Stimulated activated CD8-positive, alpha-beta memory T cell treated with anti-CD3 and anti-CD28 coated beads, Interleukin-12 subunit alpha, Interleukin-12 subunit beta, amount 100 ng/mL, for 4 hours (primary cell): ENCODE measurements at places on chromosomes 6 and 20.

GRCh38 chr6:29537714-29538403 is 21.7 kb downstream of the UBD start:
- DNase-seq = no peak

DNA sequence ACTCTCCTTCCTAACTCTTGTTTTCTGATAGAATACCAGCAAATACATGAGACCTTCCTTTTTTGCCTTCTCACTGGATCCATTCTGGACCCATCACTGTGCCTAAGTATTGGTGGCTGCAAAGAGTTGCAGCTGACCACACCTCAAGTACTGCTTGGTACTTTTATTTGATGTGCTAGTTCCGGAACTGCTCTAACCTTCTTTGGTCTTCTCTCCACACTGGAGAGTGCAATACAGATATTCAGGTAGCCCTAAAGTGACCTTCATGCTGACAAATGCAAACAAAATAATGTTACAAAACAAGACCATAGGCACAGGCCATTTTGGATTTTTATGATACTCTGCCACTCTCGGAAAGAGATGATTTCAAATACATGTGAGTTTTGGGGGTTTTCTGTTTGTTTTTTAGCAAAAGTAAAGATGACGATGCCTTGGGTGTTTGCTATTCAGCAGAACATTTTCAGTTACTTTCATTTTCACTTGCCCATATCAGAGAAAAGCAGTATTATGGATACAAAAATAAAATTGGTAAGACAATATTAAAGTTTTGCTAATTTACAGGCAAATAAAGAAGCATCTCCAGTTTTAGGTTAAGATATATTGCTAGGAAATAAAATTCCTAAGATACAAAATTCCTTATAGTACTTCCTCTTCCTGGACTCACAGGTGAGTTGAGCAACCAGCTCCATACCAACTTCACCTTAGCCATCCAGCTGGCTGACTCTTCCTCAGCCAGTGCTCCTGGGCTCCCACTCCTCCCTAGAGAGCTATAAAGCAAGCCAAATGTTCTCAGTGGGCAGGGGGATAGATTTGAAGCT is 42.0 kb downstream of the PTPRK start:
- no peak for DNase-seq

DNA sequence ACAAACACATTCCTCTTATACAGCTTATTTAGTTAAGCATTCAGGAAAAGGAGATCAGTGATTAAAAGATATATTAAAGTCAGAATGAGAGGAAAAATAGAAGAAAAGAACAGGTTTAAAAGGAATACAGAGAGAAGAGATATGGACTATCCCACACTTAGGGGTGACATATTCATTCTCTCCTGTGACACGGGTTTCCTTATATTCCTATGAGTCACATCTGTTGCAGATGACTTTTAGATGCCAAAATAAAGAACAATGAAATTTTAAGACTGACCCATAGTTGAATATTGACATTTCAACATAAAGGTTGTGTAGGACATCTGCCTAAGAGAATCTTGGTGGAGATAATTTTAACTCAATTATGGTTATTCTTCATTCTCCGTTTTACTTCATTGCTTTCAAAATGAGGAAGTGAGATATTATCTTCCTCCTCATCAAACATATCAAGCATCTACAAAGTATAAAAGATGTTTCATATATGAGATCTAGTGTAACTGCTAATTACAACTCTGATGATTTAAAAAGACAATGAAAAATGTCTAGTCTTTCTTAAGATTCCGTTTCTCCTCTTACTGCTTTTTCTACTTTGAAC is 1336.7 kb upstream of the CITED2 start:
- DNase-seq = no peak

- DNase-seq = no peak
These were observed 191.6 kb upstream of the SUPT3H start for GRCh38 chr6:45569210-45569945.

DNA sequence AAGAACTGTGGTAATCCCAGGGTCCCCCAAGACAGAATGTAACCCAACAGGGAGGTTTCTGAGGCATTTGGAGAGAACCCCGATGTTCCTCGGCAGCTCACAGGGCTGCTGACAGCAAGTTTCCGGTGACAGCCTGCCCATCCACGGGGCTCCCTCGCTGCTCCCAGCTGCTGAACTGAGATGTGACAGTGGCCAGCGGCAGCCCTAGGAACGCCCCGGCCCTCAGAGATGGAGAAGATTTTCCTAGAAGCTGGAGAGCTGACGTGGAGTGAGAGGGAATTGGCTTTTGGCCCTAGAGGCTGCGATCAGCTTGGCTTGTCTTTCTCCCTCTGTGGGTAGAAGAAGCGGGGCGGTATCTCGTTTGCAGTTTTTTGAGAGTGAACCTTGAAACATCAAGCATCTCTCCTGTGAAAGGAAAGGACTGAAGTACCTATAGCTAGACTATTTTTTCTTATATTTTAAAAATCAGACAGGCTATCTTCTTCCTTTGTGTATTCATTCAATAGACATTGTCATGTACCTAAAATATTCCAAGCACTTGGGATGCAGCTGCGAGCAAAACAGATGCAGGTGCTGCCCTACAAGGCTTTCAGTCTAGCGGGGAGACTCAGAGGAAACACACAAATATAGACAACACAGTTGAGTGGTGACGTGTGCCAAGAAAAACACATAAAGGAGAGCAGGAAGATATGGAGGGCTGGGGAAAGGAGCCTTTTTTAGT is 28.4 kb upstream of the NFATC2 start:
- DNase-seq = no peak

DNA sequence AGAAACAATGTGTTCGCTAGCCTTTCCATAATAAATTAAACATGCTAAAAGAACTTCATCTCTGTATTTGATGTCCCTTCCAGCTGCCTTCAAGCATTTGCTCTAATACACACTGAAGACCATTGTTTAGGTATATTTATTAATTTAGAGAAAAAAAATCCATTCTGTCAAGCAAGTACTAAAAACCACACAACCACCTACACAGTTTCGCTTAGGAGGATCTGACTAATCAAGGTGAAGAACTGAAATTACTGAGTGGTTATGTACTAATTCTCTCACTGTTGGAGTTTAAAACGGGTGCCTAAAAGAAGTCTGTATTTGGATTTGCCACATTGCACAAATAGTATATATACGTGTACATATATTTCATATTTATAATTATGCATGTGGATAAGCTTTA is 58.9 kb downstream of the GMDS start:
- no peak for DNase-seq

GRCh38 chr20:3902446-3902845 is 13.3 kb downstream of the PANK2 start:
- DNase-seq = no peak

DNA sequence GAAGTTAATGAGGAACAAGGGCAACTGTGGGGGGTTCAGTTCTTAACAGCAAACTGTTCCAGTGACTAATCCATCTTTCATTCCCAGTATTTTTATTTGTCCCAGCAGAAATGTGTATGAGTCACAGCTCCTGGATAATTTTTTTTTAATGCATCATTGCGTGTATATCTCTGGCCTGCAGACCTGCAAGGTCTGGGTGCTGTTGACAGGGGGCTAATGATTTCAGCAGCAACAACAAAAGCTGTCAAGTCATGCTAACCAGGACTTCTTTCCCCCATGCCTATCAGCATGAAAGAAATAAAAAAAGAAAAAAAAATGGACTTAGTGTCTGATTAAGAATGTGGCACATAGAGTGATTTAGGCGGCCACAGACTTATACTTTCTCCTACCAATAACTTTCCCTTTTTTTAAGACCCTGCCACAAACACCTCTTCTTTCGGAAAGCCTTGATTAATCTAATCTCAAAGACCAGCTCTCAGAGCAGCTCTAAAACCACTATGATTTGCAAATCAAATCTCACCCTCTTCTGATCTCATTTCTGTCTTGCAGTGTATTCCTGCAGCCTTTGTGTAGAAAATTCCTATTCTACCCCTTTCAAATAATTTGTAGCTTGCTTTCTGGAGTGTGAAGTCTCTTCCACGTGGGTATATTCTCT is 14.2 kb upstream of the PREX1 start:
- DNase-seq = no peak

- no peak for DNase-seq
These were observed 170.5 kb upstream of the RGS17 start for GRCh38 chr6:153301602-153302001.

GRCh38 chr6:128919412-128920180 is 36.7 kb downstream of the LAMA2 start:
- DNase-seq = no peak

GRCh38 chr6:161644521-161644920 is 370.7 kb upstream of the AGPAT4 start:
- DNase-seq = no peak

DNA sequence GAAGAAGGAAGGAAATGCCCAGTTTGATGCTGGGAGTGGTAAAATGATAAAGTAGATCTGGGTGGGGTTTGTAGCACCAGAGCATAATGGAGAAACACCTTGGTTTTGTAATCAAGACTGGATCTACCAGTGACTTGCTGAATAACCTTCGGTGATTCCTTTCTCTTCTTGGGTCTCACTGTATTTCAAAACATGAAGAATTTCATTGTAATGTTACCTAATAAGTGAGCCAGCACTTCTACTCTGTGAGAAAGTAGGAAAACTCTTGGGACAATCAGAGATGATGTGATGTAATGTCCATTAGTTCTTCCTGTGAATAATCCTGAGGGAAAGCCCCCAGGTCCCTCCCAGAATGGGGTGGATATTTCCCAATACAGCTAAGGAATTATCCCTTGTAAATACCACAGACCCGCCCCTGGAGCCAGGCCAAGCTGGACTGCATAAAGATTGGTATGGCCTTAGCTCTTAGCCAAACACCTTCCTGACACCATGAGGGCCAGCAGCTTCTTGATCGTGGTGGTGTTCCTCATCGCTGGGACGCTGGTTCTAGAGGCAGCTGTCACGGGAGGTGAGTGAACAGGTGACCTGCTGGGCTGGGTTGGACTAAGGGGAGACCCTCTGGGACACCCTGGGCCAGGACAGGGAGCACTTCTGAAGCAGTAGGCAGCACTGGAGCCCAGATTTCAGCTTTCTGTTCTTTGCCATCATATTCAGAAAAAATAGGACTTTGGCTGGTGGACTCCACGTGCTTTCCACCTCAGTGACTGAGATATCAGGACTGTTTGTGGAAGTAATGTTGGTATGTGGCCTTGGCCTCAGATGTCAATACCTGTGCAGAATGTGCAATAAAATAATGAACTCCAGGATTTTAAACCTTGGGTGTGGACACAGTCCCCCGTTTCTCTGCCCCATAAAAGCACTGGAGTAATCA is at the start of gene PI3:
Gene PI3 (plus strand): TSS at position 469 of the 931 bp plus-strand sequence. CDS start 21 bp downstream, at position 490.
- no peak for DNase-seq

DNA sequence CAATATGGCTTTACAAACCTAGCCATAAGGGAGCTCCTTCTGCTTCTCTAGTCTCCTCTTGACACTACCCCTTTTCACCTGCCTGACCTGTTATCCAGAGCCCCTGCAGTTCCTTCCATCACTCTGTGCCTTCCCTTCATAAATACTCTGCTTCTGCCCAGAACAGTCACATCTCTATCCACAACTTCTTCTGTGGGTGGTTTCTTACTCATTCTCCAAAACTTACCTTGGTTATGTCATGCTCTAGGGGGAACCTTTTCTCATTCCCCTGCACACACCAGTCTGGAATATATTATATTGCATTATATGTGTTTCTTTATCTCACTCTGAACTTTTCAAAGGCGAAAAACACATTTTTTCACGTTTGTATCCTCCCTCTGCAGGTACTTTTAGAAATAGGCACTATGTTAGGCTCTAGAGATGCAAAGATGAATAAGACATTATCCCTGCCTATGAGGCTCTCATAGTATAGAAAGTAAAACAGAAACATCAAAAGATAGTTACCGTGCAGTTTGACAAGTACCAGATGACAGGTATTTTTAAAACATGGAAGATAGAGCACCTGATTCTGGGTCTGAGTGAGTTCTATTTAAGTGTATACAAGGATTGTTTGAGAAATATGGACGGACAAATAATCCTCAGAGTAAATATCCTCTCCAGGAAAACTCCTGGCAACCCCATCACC is 51.5 kb downstream of the AIG1 start:
- DNase-seq = no peak

DNA sequence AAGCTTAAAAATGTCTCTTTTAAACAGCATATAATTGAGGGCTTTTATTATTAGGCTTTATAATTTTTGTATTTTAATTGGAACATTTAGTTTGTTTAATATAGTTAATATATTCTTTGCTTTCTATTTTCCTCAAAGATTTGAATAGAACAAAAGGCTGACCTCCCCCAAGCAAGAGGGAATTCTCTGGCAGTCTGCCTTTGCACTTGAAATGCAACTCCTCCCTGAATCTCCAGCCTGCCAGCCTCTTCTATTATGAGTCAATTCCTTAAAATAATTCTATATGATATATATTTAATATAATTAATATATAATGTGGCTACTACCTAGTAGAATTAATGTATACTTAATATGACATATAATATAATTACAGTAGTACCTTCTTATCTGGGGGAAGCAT is 69.2 kb downstream of the PTPRA start:
- no peak for DNase-seq

GRCh38 chr6:8237668-8238067 is 135.3 kb upstream of the EEF1E1 start:
- no peak for DNase-seq

DNA sequence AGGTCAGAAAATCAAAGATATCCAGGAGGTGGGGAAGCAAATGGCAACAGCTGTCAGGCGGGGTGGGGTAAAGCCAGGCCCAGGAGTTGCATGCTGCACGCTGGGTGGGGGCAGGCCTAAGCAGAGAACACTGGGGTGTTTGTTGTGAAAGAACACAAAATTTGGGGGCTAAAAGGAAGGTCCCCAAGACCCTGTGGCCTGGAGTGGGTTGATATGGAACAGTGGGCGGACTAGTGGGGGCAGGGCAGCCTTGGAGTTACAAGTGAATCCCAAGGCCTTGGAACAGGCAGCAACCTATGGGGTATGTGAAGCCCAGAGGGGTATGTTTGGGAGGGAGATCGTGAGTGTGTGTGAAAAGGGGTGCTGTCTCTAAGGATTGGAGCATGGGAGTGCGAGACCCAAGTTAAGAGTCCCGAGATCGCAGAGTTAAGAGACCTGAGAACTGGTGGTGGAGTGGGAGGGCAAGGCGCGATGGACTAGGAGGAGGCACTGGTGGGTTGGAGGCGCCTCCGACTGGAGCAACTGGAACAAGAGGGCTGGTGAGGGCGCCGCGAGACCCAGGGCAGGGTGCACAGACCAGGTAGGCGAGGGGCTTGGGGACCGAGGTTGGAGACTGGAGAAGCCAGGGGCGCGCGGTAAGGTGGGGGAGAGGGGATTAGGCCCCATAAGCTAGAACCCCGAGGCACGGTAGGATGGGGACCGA is 658 bp downstream of the CUL7 start:
- DNase-seq = no peak

DNA sequence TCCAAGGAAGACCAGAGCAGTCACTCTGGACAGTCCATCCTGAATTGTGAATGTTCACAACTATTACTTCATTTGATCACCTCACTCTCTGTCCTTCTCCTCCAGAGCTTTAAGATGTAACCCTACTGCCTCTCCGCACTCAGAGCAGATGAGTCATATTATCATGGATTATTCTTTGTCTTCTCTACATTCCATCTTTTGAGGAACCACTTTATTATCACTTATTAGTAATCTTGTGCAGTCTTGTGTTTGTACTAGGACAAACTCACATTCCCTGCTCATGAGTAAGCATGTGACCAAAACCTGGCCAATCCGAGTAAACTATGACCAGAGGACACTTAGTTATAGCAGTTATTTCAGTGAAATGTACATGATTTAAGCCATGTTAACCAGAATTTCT is 401.5 kb upstream of the ADGRB3 start:
- no peak for DNase-seq

GRCh38 chr20:25306991-25307903 is 59.4 kb downstream of the PYGB start:
- DNase-seq = no peak

GRCh38 chr6:42101186-42101657 is 41.2 kb downstream of the C6orf132 start:
- DNase-seq = no peak
